A549 treated with CORT108297 at 1 μM for 4 hours (cell line): ENCODE measurements at places on chromosomes 5 and 9. TPM values are rescaled to one million over a fixed set of nuclear protein-coding genes. Genes with fewer than 3 reads are reported as not detected.

The ZNF454 gene
- total RNA-seq, result not detected in 5 replicates

The GLRA1 gene
- total RNA-seq, result not detected in 5 replicates

The EGR1 gene
- total RNA-seq, result 7.1 to 12.8 TPM (median 9.9 TPM) in 5 replicates

The ABLIM3 gene
- 14.3 to 19.5 TPM (median 15.8 TPM) in 5 replicates for total RNA-seq

The SPARC gene
- total RNA-seq, result 15.6 to 28.5 TPM (median 22.9 TPM) in 5 replicates

The CDH12 gene
- total RNA-seq, result not detected in 5 replicates

The AQP7 gene
- 0.37 to 0.52 TPM (median 0.42 TPM) in 5 replicates for total RNA-seq

The PDLIM4 gene
- total RNA-seq, result 0.26 to 0.80 TPM (median 0.44 TPM) in 4 of 5 replicates, not detected in the other

The SAXO1 gene
- not detected in 5 replicates for total RNA-seq

The ADGRD2 gene
- not detected in 5 replicates for total RNA-seq

The ROPN1L gene
- 1.9 to 2.7 TPM (median 2.1 TPM) in 5 replicates for total RNA-seq

The PPP1R26 gene
- total RNA-seq, result 15.6 to 21.1 TPM (median 20.0 TPM) in 5 replicates

The HAVCR1 gene
- total RNA-seq, result 27.4 to 42.0 TPM (median 37.2 TPM) in 5 replicates

The SH2D3C gene
- total RNA-seq, result 0.06 to 0.36 TPM (median 0.06 TPM) in 5 replicates

The POU5F2 gene
- 0.01 TPM in 1 of 5 replicates, not detected in the others for total RNA-seq
